Endothelial cell (in vitro differentiated cells): ENCODE measurements at places on chromosomes 6 and 20.
A peak's percentile ranks its signal among the peaks of the same experiment; 100 is the strongest.

DNA sequence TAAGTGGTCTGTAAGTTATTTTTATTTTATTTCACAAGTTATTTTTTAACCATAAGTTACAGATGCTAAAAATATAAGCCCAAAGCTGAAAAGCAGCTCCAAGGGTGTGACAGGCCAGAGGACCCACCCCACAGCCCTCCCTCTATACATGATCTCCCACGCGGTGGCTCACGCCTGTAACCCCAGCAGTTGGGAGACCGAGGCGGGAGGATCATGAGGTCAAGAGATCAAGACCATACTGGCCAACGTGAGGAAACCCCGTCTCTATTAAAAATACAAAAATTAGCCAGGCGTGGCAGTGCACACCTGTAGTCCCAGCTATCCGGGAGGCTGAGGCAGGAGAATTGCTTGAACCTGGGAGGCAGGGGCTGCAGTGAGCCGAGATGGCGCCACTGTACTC, 32.2 kb downstream of the COL11A2 start:
- no peaks in the 10 kb centered on the region for H3K36me3 ChIP-seq
- no peak for DNase-seq
- no peak overlapping the region for H3K27ac ChIP-seq
- H3K4me3 ChIP-seq, result no peak overlapping the region

DNA sequence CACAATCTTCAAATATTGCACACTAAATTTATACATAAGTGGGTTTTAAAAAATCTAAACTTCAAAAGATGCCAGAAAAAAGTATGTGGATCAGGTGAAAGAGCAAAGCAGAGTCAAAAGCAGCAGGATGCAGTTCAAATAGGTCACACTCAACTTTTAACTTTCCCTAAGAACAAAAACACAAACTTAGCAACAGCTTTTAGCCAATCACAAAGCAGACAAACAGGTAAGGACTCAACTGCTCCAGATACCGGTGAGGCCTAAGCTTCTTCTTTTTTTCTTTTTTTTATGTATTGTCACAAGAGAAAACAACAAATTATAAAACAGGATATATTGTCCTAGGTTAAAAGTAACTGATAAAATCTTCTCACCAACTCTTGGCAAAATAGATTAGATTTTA, 74.7 kb downstream of the SESN1 start:
- H3K4me3 ChIP-seq, result no peak overlapping the region
- no peak for DNase-seq
- no peaks in the 10 kb centered on the region for H3K4me1 ChIP-seq
- no peaks in the 10 kb centered on the region for H3K27me3 ChIP-seq

DNA sequence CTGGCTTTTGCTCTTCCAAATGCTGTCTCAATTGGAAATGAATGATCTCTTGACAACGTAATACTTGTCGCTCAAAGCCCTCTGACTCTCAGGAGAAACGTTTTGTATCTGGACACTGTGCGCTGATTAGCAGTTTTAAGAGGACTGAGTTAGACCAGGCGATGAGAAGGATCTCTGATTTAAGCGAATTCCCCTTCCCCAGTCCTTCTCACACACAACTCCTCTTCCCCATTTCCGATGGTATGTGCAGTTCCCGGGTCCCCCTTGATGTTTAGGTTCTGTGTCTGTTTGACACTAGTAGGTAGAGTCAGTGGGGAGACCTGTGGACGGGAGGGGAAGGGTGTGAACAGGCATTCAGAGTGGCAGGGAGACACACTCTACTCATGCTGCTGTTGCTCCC, 2.5 kb downstream of the ZDHHC14 start:
- peaks cover 7% of the 10 kb centered on the region for H3K36me3 ChIP-seq
- H3K27me3 ChIP-seq, result peaks cover 5% of the 10 kb centered on the region
- no peak overlapping the region for H3K27ac ChIP-seq
- H3K4me1 ChIP-seq, result peaks cover 23% of the 10 kb centered on the region
- no peak for DNase-seq

DNA sequence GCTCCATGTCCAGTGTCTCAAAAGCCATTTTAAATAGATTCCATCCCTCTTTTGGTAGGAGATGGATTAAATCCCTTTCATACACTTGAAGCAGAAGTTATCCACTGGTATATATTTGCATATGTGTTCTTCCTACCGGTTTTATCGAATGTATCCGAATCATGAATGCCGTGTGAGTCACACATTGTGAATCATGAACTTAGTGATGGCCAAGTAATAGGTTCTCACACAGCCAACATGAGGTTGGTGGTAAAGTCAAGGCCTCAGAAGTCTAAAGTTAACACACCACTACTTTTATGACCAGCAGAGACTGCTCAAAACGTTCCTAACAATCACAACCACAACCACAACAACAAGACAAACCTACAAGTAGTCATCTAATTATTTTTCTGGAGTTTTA, 345.5 kb downstream of the THBS2 start:
- H3K27ac ChIP-seq, result no peak overlapping the region
- peaks cover 5% of the 10 kb centered on the region for H3K27me3 ChIP-seq
- H3K4me3 ChIP-seq, result no peak overlapping the region
- H3K36me3 ChIP-seq, result no peaks in the 10 kb centered on the region

- H3K4me1 ChIP-seq, result peaks cover 5% of the 10 kb centered on the region
- H3K36me3 ChIP-seq, result no peaks in the 10 kb centered on the region
- peaks cover 2% of the 10 kb centered on the region for H3K27me3 ChIP-seq
- DNase-seq, result no peak
- no peak overlapping the region for H3K4me3 ChIP-seq
Observed at GRCh38 chr6:45591306-45591705, 213.6 kb upstream of the SUPT3H start.

GRCh38 chr20:4985658-4986057, 15.7 kb downstream of the SLC23A2 start:
- no peak for DNase-seq
- H3K36me3 ChIP-seq, result peaks cover 4% of the 10 kb centered on the region
- H3K27ac ChIP-seq, result no peak overlapping the region

GRCh38 chr6:169675011-169675410, 26.8 kb downstream of the WDR27 start:
- DNase-seq, result no peak
- no peak overlapping the region for H3K27ac ChIP-seq
- H3K36me3 ChIP-seq, result peaks cover 13% of the 10 kb centered on the region
- H3K4me3 ChIP-seq, result no peak overlapping the region
- H3K4me1 ChIP-seq, result peaks cover 27% of the 10 kb centered on the region

DNA sequence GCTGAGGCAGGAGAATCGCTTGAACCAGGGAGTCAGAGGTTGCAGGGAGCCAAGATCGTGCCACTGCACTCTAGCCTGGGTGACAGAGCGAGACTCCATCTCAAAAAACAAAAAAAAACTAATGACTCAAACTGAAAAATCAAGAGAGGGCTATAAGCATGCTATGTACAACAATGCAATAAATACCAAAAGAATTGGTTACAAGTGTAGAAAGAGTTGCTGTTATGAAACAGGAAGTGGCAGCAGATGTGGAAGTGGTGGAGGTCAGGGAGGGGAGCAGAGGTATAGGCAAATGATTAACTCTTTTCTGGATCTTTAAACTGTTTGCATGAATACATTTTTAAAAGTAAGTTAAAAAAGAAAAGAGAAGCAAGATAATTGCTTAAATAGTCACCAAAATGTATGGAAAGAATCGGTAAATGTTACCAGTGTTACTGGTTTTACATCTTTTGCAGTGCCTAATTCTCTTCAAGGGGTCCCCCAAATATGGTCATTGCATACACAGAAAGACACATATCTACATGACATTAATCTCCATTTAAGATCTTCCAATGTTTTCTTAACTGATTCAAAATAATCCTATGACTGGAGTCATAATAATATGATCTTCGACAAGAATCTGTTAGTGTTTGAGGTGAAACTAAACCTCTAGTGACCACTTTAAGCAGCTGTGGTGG, 15.0 kb downstream of the CALHM6 start:
- H3K27ac ChIP-seq, result peak overlapping the region; percentile 72
- no peak for DNase-seq
- no peak overlapping the region for H3K4me3 ChIP-seq

DNA sequence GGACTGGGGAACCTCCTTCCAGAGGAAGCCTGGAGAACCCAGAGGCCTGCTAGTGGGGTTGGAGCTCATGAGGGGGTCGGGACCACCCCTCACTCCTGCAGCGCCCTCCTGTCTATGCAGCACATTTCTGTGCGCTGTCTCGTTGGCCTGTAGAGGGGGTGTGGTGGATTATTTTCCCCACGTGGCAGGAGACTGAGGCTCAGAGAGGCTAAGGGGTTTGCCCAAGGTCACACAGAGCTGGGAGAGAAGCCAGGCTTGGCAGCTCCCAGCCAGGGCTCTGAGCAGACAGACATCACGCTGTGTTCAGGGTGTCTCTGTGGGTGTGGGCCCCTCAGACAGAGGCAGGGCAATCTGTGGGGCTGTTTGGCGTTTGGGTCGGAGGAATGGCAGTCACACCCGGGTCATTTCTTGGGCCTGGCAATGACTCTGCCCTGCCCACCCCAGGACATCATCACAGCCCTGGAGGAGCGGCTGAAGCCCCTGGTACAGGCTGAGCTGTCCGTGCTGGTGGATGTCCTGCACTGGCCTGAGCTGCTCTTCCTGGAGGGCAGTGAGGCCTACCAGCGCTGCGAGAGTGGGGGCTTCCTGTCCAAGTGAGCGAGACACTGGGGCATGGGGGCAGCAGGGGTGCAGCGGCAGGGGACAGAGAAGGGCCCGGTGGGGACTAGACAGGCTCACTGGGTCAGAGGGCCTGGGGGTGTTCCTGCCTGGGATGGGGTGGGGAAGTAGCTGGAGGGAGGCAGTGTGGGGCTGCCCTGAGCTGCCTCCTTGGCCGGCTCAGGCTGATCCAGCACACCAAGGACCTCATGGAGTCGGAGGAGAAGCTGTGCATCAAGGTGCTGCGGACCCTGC, 27.7 kb downstream of the UQCC2 start:
- H3K27ac ChIP-seq, result no peak overlapping the region
- peaks cover 12% of the 10 kb centered on the region for H3K27me3 ChIP-seq
- H3K4me1 ChIP-seq, result no peaks in the 10 kb centered on the region

GRCh38 chr20:59145924-59146779, 17.5 kb upstream of the ZNF831 start:
- peaks cover 10% of the 10 kb centered on the region for H3K27me3 ChIP-seq
- no peak overlapping the region for H3K4me3 ChIP-seq
- no peak overlapping the region for H3K27ac ChIP-seq
- DNase-seq, result no peak

DNA sequence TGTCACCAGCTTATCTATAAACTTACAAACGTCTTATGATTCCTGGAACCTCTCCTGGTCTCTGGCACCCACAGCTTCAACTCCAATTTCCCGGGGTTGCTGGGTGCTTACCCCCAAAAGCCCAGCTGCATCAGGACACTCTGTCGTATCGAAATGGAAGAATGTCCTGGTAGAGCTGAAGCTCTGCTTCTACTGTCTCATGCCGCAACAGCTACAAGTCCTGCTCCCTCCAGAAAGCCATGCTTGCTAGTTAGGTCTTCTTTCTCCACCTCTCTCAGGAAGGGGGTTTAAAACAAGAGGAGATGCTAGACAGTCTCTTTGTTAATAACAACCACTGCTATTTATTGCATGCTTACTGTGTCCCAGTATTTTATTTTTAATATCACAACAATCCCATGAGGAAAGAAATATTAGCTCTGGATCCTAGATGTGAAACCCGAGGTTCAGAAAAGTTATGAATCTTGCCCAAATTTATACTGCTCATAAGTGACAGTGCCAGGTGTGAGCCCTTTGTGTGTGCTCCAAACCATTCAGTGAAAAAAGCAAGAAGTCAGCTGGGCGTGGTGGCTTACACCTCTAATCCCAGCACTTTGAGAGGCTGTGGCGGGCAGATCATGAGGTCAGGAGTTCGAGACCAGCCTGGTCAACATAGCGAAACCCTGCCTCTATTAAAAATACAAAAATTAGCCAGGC, 82.3 kb upstream of the GCM1 start:
- H3K36me3 ChIP-seq, result no peaks in the 10 kb centered on the region
- H3K4me3 ChIP-seq, result no peak overlapping the region
- no peak for DNase-seq
- no peak overlapping the region for H3K27ac ChIP-seq
- peaks cover 2% of the 10 kb centered on the region for H3K27me3 ChIP-seq
- no peaks in the 10 kb centered on the region for H3K4me1 ChIP-seq

DNA sequence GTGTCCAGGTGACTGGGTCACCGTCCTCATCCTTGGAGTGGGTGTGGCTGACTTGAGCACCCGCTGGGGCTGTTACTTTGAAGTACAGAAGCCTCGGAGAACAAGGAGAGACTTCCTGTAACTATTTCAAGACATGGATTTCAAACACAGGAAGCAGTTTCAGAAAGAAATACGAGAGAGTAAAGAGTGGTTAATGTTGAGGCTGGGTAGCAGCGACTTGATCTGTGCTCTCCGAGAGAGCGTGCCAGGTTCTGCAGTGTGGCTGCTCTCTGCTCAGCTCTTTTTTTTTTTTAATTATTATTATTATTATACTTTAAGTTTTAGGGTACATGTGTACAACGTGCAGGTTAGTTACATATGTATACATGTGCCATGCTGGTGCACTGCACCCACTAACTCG, 17.5 kb upstream of the EFCAB8 start:
- no peak for DNase-seq
- H3K4me3 ChIP-seq, result peak overlapping the region; percentile 79
- H3K36me3 ChIP-seq, result peaks cover 22% of the 10 kb centered on the region
- no peak overlapping the region for H3K27ac ChIP-seq

- DNase-seq, result no peak
- no peak overlapping the region for H3K4me3 ChIP-seq
- no peaks in the 10 kb centered on the region for H3K36me3 ChIP-seq
- H3K4me1 ChIP-seq, result peaks cover 25% of the 10 kb centered on the region
- no peak overlapping the region for H3K27ac ChIP-seq
Observed at GRCh38 chr20:10524034-10524476, 89.0 kb downstream of the SLX4IP start.

DNA sequence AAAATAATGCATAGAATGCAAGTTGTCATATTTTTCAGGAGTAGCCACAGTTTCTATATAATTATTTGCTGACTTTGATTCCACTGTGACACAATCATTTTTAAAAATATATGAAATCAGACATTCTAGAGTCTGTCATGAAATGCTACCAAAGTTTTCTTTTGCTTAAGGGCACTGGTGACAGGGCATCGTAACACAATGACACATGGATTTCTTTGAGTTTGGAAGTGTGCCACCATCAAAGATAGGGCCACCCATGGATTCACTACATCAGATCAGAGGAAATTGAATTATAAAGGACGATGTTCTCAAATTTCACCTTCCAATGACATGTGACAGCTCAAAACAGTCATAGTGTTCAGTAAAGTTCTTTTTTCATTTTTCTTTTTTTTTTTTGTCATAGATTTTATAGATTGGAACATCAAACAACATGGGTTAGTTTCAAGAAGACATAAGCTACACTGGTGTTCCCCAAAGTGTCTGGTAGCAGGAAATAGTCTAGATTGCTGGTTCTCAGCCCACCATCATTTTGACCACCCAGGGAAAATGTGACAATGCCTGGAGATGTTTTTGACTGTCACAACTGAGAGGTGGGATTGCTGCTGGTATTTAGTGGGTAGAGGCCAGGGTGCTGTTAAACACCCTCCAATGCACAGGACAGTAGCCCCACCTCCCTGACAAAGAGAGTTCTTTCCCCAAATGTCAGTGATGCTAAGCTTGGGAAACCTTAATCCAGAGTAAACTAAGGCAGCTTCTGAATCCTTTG, 123.8 kb upstream of the DOK5 start:
- no peak for DNase-seq
- H3K27ac ChIP-seq, result no peak overlapping the region
- H3K36me3 ChIP-seq, result no peaks in the 10 kb centered on the region
- H3K4me1 ChIP-seq, result no peaks in the 10 kb centered on the region
- H3K27me3 ChIP-seq, result no peaks in the 10 kb centered on the region
